ENCODE measurements at places on chromosomes 6 and 20.

DNA sequence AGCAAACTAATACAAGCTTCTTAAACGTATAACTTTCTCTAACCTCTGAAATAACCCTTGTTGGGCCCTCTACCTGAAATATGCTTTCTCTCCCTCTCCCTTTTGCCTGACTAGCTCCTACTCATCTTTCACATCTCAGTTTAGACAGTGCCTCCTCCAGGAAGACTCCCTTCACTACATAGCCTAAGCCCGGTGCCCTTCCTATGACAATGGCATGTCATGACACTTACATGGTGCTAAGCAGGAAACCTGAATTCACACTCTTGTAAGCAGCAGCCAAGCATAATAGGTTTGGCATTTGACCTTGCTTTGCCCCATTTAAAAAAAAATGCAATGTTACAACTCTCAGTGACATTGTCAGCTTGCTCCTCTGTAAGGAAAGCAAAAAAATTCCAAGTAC lies 33.1 kb upstream of the FBXL4 start:
- no peak for DNase-seq

DNA sequence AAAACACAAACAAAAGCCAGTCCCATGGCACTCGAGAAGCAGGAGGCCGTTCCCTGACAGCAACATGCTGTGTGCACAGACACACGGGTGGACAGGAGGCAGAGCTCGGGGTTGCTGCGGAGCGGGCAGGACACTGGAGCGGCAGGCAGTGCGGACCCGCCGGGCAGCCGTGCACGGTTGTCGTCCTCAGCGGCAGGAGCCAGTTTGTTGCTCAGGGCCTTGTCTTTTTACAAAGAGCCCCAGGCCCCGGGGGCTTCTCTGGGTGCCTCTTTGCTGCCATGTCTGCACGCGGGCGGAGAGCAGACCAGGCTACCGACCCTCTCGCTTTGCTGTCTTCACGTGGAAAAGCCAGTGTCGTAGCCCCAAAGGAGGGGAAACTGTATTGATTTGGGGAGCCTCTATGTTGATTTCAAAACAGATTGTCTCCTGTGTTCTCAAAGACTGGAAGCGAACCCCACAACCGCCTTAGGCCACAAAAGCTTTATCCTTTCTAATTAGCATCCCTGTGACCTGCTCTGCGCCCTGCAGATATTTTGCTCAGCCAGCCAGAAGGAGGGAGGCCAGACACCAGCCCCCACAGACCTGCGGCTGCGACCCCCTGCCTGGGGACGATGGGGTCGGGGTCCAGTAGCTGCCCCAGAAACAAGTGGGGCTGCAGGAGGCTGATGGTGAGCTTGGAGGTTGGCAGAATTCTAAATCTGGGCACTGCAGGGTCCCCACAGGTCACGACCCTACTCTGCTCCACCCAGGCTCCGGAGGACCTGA lies 50.2 kb downstream of the ERMARD start:
- no peak for DNase-seq

DNA sequence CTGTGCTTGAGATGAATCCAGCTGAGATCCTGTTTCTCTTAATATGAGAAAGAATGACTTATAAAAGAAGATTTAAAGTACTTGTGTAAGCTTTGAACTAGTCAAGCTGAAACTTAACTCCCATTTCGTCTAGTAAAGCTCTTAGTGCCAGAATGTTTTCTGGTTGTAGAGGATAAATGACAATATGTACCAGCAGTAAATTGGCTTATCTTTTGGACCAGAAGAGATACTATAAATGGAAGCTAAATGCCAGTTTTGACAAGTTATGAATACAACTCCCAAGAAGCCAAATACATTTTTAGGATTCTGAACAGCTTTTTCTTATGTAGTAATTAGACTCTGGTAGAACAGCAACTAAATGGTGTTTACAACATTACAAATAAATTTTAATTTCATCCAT lies 608.7 kb downstream of the EYS start:
- no peak for DNase-seq

DNA sequence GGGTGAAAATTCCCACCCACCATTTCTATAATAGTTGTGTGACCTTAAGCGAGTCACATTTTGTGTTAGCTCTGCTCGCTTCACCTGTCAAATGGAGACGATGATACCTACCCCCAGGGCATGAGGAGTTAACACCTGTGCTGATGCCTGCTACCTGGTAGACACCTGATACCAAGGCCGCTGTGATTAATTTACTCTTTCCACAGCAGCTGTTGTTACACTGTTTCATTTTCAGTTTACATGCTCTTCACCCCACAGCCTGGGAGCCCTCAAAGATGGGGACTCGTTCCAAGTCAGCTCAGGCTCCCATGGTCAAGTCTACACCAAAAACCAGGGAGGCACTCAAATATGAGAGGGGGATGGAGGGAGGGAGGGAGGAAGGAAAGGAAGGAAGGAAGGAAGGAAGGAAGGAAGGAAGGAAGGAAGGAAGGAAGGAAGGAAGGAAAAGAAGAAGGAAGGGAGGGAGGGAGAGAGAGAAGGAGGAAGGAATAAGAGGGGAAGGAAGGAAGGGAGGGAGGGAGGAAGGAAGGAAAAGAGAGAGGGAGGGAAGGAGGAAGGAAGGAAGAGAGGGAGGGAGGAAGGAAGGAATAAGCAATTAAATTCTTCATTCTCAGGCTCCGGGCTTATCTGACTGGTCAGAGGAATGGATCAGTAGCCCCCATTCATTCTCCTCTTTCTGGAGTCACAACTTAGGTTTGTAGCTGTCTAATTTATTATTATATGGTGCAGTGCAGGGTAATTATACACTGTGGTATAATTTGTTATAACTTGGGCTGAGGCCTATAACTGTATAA lies 40.9 kb downstream of the PDYN start:
- no peak for DNase-seq

DNA sequence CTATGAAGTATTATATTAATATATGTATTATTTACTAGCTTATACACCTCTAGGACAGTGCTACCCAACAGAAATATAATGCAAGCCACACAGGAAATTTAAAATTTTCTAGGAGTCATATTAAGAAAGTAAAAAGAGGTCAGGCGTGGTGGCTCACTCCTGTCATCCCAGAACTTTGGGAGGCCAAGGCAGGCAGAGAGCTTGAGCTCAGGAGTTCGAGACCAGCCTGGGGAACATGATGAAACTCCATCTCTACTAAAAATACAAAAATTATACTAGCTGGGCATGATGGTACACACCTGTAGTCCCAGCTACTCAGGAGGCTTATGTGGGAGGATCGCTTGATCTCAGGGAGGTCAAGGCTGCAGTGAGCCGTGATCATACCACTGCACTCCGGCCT lies 237.6 kb upstream of the ZNF217 start:
- DNase-seq, result no peak

DNA sequence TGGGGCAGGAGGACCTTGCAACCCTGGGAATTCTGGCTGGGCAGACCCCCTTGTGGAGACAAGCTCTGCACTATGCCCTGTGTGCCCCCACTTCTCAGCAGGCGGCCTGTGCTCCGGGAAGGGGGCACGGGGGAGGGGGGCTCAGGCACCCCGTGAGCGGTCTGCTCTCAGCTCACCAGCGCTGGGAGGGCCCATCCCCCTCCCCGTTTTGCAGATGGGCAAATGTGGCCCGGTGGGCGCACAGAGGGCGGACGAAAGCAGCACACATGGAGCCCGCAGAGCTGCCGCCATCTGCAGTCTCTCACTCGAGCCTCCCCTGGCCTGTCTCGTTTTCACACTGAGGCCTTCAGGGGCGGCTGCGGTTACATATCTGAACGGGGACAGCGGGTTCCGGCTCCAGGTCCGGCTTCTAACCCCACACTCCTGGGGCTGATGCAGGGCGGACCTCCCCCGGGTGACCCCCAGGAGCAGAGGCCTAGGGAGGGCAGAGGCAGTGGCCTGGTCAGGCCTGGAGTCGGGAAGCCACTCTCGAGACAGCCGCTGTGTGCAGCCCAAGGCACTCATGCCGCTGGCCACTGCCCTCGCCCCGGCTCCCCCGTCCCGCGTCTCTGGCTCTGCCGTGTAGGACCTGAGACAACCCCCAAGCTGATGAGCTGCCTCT lies 13.9 kb downstream of the CHRNA4 start:
- DNase-seq, result no peak

DNA sequence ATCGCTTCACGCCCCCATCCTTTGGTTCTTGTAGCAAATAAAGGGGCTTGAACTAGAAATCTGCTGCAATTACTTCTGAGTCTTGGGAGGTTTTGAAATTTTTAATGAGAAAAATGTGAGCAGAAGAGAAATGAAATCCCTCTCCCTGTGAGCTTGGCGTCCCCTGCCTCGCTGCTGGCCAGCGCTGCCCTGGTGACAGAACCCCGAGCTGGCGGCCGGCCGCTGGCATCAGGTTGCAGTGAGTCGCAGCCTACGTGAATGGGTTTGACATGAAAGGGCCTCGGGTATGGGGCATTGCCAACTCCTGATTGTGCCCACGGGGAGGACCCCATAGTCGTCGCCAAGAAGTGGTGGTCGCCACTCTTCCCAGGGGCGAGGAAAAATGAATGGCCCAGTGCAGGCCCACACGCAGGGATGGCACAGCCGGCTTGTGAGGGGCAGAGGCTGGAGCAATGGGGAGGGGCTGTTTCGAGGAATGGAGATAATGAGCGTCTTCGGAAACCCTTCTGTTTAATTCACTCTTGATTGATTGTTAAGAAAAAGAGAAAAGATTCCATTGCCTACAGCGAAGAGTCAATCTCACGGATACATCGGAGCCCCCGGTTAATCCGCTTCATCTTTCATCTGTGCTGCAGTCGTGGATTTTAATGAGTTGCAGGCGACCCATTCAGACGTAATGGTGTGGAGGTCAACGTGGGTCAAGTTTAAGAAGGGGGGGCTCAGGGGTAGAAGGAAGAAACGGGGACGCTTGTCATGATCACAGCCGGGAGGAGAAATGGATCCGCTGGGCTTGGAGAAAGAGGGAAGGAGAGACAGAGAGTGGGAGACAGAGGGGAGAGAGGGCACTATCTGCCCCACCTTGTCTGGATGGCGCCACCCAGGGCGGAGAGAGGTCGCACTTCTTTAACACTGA lies 380.1 kb downstream of the THBS2 start:
- DNase-seq, result no peak

- DNase-seq, result no peak
These were observed 209.3 kb downstream of the RNF144B start for GRCh38 chr6:18596531-18596835.

DNA sequence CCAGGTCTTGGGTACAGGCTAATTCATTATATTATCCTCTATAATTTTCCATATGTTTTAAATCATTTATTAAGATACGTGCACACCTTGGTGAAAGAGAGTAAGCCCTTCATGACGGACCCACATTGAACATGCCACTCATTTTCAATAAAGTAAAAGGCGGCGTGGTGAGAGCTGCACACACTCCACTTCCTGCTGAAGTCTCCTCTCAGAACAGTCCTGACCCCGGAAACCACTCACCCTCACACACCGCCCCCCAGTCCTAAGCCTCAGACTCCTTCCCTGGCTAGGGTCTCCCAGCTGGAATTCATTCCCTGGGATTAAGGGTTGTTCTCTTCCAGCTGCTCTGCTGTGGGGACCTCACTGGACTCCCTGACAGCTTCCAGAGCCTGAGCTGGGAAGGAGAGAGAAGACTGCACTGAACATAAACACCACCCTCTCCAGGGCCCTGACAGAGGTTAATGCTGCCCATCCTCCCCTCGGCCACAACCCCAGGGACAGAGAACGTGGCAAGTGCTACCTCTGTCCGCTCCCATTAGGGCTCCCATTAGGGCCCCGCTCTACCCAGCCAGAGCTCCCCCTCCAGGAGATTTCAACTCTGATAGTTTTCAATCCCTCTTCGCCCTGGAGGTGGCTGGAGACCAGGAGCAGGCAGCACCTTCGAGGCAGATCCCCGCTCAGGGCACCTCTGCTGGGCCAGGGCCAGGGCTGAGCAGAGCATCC lies 24.8 kb downstream of the GRM4 start:
- DNase-seq, result no peak

- DNase-seq, result no peak
These were observed 634.3 kb downstream of the TBC1D32 start for GRCh38 chr6:120700001-120700400.

GRCh38 chr6:133978896-133979240 lies 25.8 kb downstream of the TBPL1 start:
- DNase-seq, result no peak

DNA sequence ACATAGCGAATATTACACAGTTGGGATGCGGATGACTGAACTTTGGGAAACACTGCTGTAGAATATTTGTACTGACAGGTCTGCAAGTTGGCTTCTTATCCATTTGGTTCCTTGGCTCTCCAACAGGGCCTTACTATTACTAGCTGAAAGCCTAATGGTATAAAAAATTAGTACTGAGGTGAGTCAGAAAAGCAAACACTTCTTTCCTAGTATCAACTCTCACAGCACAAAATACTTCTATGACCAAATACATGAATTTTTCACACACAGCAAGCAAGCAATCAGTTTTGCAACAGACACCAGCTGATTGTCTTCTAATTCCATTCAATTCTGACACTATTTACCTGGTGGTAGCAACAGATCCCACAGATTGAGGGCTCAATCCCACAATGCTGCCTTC lies 168.3 kb downstream of the COL9A1 start:
- no peak for DNase-seq

- DNase-seq, result peak; percentile 91
These were observed at the start of gene ZNF341 for GRCh38 chr20:33731693-33732165. Gene ZNF341, plus strand, starts transcription at chr20:33731996. Its CDS starts 26 bp downstream, at chr20:33732022.

GRCh38 chr6:52534966-52535390 lies 41.9 kb downstream of the TRAM2 start:
- DNase-seq, result no peak

DNA sequence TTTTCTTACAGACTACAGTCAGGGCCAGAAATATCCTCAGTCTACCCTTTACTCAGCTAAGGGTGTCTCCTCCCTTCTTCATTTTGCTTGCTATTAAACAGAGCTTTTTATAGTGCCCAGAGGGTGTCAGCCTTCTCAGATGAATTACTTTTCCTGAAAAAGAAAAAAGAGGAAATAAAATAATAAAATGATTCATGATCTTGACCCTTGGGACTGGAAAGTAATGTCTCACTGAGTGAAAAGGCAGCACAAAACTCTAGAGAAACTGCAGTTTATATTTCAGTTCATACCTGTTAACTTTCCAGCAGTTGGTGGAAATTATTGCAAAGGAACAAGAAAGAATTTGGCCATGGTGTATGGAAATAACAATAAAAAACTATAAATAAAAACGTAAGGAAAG lies 170.6 kb downstream of the IBTK start:
- DNase-seq, result no peak

DNA sequence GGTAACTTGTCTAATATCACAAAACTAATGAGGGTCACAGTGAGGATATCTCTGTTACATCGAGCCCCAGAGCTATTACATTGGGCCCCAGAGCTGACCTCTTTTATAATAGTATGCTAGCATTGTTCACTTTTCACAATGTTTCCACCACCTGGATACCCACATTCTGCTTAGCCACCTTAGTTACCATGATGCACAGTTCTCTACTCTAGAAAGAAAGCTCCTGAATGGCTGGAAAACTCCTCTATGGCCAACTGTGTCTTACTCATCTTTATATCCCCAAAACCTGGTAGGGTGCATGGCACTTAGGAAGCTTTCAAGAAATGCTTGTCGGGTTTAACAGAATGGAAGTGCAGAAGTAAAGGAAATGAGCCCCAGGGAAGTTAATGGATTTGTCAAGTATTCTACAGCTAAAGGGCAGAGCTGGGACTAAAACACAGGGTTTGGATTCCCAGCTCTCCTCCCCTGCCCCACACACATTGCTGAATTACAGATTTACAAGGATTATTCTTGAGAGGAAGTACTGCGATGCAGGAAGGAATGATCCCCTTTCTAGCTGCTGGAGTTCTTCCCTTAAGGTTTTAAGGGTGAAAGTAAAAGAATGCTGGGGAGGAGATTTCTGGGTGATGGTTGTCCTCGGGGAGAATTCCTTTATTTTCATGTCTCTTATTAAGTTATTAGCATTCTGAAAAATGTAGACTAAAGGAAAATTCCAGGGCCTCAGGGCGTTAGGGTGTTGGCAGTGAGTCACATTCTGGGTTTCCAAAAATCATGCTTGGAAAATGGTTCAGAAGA lies 16.1 kb upstream of the HINT3 start:
- no peak for DNase-seq

GRCh38 chr6:79042799-79043126 lies 35.3 kb downstream of the PHIP start:
- DNase-seq, result no peak
